ENCODE measurements at places on chromosomes 2 and 18.

DNA sequence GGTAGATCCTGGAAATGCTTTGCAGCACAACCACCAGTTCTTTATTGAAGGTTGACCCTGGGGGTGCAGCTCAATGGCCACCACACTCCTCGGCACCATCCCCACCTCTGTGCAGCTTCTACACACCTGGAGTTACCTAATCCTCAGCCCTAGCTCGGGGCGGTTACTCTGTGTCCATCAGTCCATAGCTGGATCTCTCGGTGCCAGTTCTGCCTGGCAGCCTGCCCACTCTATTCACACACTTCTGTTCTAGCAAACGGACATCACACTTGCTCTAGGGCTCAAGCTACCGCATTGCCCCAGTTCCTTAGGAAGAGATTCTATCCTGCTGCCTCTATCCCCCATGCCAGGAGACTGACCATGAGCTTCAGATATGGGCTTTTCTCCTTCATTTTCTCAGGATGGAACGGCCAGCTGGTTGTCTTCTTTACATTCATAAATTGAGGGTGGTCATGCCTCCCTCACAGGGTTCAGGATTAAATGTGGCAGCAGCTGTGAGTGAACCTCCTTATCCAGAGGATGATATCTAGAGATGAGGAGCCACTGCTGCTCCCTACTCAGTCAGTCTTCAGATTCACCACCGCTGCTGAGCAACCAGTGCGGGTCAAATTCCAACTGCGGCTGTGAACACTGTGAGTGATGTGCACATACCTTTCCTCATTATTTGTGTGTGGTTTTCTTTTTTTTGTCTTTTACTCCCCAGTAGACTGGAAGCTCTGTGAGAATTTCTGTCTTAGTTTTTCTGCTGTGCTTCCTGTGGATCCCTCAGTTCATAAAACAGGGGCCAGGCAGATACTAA is 66.9 kb upstream of the TRIB2 start:
- DNase-seq, result no peak

DNA sequence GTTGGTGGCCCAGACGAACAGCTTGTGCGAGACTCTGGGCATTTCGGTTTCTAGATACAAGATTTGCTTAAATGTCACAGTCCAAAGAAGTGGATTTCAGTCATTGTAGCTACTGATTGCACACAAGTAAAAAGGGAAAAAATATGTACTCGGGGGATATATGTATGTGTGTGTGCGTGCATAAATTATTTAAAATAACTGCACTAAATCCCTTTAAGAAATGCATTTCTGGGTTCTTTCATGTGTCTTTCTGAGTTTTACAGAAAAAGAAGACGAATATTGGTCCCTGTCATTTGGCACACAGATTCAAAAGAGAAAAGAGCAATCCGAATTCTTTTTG is 2.1 kb upstream of the EPHA4 start:
- no peak for DNase-seq

DNA sequence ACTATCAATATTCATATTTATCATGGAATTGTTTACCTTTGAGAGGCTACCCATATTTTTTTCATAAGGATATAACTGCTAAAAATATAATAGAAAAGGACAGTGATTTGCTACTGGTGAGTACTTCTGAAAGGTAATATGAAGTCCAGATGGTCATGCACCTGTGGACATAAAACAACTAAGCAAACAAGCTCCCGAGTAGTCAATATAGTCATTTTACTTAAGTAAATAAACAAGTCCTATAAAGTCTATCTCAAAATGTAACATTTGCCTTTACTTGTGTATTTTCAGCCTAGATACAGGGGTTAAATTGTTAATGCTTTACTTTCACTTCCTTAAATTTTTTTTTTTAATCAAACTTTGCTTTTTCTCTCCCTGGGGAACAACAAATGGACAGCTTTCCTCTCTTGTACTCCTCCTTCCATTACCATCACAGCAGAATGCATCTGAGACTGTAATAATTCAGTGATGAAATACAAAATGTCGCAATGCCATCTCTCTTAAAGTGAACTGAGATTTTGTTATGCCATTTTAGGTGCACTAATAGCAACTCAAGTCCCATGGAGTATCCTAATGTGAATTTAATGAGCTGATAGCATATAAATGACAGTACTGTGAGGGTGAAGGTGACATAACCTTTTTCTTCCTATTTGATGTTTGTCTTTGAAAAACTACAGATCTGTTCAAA is 1325.4 kb upstream of the ZEB2 start:
- no peak for DNase-seq

DNA sequence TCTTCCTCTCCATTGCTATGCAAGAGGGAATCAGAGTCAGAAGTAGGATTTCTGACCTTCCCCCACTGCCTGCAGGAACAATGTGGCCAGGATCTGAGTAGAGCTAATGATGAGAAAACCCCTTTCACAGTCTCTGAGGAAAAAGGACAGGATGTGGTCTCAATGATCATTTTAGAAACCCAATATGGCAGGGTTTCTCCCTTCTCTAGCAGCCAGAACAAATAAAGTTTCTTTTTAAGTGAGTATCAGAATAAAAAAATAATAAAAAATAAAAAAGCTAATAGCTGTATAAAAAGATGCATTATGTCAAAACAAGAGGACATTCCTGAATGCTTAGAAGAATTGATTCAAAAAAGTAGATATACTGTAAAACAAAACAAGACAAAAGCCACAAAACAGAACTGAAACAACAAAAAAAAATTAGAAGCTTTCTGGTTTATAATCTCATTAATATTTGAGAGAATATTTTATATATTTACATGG is 1124.9 kb upstream of the ZEB2 start:
- no peak for DNase-seq

- DNase-seq, result no peak
Measured at GRCh38 chr18:51135364-51135763, 62.1 kb downstream of the MEX3C start.

- no peak for DNase-seq
Measured at GRCh38 chr2:195594248-195594647, 62.8 kb upstream of the SLC39A10 start.

- no peak for DNase-seq
Measured at GRCh38 chr2:26911911-26912861, 58.3 kb upstream of the MAPRE3 start.

GRCh38 chr18:58178511-58178910 is 134.5 kb downstream of the NEDD4L start:
- DNase-seq, result no peak

- no peak for DNase-seq
Measured at GRCh38 chr2:138269765-138270164, 231.8 kb upstream of the SPOPL start.

DNA sequence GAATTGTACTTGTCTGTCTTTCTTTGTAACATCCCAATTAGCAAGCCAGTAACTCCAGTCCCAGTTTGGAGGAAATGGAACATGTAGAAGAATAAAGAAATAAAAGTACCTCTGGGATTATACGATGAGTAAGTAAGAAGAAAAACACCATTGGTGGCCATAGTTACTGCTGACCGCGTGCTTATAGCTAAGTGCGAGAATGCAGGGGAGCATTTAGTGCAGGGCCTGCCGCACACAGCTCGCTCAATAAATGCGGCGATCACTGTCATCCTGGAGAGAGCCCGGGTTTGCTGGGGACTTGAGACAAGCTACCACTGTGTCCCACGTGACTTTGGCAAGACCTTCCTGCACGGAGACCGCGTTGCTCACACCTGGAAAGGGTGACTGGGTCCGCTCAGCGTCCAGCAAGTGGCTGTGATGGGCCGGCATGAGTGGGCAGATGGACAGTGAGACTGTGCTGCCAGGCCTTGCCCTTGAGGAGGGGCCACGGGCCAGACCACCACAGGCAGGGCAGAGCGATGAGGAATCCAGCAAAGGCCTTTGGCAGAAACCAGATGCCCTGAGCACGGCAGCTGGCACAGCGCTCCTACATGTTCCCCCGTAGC is 54.8 kb downstream of the ADI1 start:
- no peak for DNase-seq

- DNase-seq, result peak; percentile 41
Measured at GRCh38 chr2:140863713-140864112, 1267.1 kb downstream of the LRP1B start.
